ENCODE measurements at places on chromosomes 13 and 19.

- DNase-seq = no peak
These were observed 41.2 kb upstream of the ZNF835 start for GRCh38 chr19:56712611-56713276.

DNA sequence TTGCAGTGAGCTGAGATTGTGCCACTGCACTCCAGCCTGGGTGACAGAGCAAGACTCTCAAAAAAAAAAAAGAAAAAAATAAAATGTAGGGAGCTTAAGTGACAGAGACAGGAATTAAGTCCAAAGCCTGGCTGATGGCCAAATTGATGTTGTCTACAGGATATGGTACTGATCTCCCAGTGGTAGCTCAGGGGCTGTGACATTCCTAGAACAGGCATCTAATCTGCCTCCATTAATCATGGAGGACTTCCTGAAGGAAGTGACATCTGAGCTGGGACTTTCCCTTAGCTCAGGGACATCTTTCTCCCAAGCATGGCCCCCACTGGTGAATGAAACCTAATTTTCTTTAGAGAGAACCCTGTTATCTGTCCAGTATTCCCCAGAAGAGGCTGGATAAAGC is 11.4 kb upstream of the EDDM13 start:
- DNase-seq = no peak

GRCh38 chr19:7145494-7145893 is 76.0 kb downstream of the ZNF557 start:
- no peak for DNase-seq

DNA sequence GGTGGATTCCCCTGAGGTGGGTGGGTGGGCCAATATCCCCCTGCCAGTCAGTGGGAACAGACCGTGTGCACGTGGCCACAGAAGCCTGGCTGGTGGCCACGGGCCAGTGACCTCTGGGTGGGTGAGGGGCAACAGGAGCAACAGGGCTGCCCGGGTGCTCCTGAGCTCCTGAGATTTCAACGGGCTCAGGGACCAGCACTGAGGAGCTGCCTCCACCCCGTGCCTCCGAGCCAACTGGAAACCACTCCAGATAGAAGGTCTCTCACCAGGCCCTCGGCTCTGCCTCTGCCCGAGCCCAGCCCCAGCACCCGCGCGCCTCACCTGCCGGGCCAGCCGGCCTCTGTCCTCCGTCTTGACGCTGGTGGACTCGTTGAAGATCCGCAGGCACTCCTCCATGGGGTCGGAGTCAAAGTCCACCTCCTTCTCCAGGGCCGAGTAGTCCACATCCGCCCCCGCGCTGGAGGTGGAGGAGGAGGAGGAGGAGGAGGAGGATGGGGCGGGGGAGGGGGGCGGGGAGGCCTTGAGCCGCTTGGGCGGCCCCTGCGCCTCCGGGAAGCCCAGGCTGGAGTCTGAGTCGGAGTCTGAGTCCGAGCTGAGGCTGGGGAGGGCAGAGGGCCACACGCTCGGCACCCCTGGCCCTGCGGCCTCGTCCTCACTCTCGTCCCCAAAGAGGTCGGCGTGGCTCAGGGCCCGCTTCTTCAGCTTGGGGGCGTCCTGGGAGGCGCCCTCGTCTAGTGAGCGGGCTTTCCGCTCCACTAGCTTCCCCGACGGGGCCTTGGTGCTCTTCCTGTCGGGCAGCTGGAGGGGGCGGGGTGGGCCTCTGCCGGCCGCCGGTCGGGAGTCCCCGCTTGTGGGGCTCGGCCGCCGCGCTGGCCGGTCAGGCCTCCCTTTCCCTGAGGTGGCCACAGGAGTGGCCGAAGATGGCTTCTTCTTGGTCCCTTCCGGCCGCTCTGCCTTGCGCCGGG is 14.8 kb upstream of the ATP8B3 start:
- DNase-seq = no peak

GRCh38 chr13:75908141-75908540 is 272.0 kb downstream of the LMO7 start:
- no peak for DNase-seq

Measured in NCI-H524 treated with DMSO at 0.1 percent for 48 hours (cell line).